PC-3 (cell line): ENCODE measurements at places on chromosomes 3 and 15. TPM values are rescaled to one million over a fixed set of nuclear protein-coding genes. Genes with fewer than 3 reads are reported as not detected.

DNA sequence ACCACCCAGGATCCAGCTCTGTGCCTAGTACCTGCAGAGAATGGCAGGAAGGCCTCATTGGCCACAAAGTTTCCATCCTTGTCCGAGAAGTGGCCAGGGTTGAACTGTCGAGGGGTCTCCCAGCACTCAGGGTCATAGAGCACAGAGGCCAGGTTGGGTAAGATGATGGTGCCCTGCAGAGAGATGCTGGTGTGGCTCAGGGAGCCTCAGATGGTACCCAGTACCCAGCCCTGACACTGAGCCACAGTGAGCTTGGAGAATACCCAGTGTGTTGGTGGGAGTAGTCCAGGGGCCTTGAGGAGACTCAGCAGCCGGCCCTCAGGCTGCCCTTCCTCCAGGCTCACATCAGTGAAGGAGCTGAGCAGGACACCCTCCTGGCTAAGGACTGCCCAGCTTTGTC is 11.5 kb upstream of the PARL start:
- H3K27ac ChIP-seq, result no peak overlapping the region
- no peaks in the 10 kb centered on the region for H3K4me1 ChIP-seq
- DNase-seq, result no peak
- H3K36me3 ChIP-seq, result no peaks in the 10 kb centered on the region

DNA sequence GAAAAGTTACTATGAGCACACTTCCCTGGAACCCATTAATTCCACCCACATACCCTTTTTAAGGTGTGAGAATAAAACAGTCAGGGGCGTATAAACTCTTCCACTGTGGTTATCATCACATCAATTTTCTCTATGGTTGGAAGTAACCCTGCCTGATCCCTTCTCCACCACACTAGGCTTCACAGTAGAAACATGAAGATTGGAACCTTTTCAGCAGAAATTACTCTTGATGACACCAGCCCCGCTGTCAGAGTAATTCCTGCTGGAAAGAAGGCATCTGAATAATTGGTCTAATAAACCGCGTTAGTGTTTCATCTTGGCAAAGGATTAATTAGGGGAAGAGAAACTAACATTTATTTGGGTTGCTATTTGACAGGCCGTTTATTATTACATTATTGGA is 278.4 kb downstream of the MFSD1 start:
- DNase-seq, result no peak
- H3K4me3 ChIP-seq, result no peak overlapping the region
- H3K27me3 ChIP-seq, result no peaks in the 10 kb centered on the region

DNA sequence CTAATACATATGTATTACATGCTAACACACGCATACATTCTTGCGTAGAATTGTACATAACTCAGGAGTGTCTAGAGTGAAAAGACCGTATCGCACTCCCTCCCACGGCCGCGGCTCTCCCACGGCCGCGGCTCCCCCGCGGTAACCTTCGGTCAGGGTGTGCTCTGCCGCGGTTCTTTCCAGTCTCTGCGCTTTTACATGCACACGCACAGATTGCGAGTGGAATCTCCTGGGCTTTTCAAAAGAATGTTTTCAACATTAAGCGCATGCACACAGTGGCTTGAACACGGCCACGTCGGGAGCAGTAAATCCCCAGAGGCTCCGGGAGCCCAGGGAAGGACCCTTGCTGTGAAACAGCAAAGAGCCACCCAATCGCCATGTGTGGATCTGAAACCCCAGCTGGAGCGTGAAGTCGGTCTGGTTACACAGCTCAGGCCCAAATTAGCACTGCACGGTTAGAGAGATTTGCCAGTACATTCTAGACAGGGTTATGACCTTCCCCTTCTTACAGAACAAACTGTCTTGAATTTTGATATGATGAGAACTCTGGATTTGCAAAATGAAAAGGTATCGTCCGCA is 805 bp upstream of the RGMA start:
- no peak overlapping the region for H3K4me3 ChIP-seq
- H3K27ac ChIP-seq, result no peak overlapping the region
- no peaks in the 10 kb centered on the region for H3K4me1 ChIP-seq
- H3K27me3 ChIP-seq, result peaks cover 65% of the 10 kb centered on the region
- no peak for DNase-seq
- no peaks in the 10 kb centered on the region for H3K36me3 ChIP-seq

DNA sequence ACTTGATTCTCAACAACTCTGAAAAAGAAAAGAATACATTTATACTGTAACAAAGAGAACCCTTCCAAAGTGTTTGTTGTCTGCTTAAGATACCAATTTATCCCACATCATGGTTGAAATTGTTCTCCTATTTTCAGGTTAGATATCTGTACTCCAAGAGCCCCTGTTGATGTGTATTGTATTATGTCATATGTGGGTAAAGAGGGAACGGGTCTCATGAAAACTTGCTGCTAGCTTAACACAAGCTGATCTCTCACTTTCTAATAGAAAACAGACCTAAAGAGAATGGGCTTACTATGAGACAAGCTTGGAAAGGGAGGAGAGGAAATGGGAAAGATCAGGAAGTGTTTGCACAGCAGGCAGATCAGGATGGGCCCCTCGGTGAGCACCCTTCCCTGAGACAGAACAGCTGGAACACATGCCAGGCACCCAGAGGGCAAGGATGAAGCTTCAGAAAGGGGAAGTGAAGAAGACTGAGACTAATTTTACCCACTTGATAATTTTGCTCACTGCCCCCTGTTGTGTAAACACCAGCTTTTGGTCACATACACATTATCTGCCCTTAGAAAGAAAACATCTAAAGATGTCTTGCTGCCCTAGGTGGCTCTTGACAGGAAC is 747.9 kb upstream of the CCDC54 start:
- no peaks in the 10 kb centered on the region; the same call in 1 of the 2 replicates for H3K4me1 ChIP-seq
- DNase-seq, result no peak
- H3K36me3 ChIP-seq, result peaks cover under 1% of the 10 kb centered on the region; the same call in 1 of the 2 replicates

GRCh38 chr3:195697582-195698324 is 23.0 kb upstream of the MUC20 start:
- H3K36me3 ChIP-seq, result peaks cover 4% of the 10 kb centered on the region; the same call in 1 of the 2 replicates
- H3K27me3 ChIP-seq, result no peaks in the 10 kb centered on the region
- no peak overlapping the region for H3K27ac ChIP-seq
- H3K4me1 ChIP-seq, result peaks cover 11% of the 10 kb centered on the region; the same call in 1 of the 2 replicates

DNA sequence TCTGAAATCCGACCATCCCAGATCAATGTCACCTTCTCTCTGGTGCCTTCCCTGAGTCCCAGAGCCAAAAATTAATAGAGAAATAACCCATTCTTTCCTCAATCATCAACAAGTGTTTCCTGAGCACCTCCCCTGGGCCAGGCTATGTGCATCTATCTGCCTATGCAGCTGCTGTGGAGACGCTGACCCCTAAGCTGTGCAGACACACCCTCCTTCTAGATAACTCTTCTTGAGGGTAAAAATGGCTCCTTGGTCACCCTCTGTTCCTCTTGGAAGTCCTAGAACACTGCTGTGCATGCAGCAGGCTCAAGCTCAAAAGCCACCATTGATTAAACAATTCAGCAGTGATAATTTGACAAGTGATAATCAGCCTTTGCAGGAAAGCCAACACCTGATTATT is 18.4 kb downstream of the CA12 start:
- no peaks in the 10 kb centered on the region for H3K27me3 ChIP-seq
- no peak overlapping the region for H3K27ac ChIP-seq
- H3K36me3 ChIP-seq, result no peaks in the 10 kb centered on the region
- DNase-seq, result no peak

Gene ADIPOQ
- not detected in 2 replicates for total RNA-seq

Gene GHSR
- not detected in 2 replicates for total RNA-seq
